ENCODE measurements at places on chromosomes 2 and 18.

GRCh38 chr2:231685349-231686191, 22.8 kb upstream of the PTMA start:
- no peak for DNase-seq

DNA sequence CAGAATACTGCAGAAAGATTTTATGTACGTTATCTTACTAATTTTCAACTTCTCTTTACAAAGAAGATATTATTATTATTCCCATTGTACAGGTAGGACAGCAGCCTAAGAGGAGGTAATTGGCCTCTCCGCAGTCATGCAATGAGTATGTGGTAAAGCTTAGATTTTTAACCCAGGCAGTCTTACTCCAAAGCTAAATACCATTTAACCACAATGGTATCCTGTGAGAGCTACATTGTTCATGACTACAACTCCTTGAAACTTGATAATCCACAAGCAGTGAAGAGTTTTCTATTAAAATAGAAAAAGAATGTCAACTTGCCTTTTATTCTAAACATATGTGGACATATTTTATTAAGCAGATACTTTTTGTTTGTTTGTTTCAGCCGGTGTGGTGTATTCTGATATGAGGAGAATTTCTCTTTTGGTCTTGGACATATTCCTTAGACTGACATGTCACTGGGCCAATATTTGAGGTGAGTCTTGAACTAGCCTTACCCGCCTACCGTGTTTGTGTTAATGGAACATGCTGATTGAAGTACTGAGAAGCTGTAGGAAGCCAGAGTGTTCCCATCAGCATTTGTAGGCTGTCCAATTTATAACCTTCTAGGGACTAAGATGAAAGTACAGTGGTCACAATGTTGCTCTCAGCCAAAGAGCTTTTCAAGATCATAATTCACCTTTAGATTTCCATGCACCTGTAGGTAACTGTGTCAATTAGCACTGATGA, 293.9 kb upstream of the DCC start:
- no peak for DNase-seq

GRCh38 chr2:174059884-174060244, 94.7 kb upstream of the SP3 start:
- no peak for DNase-seq

DNA sequence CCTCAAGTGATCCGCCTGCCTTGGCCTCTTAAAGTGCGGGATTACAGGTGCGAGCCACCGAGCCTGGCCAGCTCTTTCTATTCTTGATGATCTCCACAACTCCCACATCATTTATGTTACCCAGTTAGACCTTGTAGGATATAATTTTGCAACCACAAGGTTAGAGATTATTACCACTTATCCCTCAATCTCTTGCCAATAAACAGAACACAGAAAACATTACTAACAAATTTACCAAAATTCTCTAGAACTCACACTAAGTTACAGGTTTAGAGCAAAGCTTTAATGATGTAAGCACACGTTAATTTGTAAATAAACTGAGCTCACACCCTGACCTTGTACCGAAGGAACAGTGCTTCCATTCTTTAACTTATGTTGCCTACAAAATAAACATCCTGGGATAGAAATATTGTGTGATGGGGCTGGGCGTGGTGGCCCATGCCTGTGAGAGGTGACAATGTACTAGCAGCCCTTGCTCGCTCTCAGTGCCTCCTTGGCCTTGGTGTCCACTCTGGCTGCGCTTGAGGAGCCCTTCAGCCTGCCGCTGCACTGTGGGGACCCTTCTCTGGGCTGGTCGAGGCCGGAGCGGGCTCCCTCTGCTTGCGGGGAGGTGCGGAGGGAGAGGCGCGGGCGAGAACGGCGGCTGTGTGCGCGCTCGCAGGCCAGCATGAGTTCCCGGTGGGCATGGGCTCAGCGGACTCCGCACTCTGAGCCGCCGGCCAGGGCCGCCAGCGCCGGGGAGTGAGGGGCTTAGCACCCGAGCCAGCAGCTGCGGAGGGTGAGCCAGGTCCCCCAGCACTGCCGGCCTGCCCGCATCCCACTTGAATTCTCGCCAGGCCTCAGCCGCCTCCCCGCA, 42.1 kb upstream of the ITSN2 start:
- no peak for DNase-seq

- no peak for DNase-seq
These were observed 108.3 kb downstream of the CDH7 start for GRCh38 chr18:65859075-65859474.

GRCh38 chr2:237638176-237638575, 10.8 kb downstream of the LRRFIP1 start:
- no peak for DNase-seq

GRCh38 chr2:219457784-219458369, 23.2 kb downstream of the SPEG start:
- no peak for DNase-seq

DNA sequence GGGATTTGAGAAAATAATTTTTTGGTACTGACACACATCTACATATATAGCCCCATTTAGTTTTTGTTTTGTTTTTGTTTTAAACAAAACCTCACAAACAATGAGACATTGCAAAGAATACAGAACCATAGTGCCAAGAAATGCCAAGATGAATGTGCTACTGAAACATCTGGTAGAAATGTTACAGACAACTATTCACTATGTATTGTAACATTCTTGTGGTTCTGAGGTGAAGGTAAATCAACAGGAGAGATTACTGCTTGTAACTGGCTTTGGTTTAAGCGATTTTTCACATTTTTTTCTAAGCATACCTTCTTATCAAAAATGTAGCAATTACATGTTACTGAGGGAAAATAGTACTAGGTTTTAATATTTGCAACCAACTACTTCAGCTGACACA, 281.3 kb downstream of the ZNF804A start:
- DNase-seq = no peak

GRCh38 chr2:219149667-219150066, 10.9 kb downstream of the NHEJ1 start:
- no peak for DNase-seq

- no peak for DNase-seq
These were observed 608.6 kb upstream of the CELF4 start for GRCh38 chr18:38174173-38174572.

- DNase-seq = no peak
These were observed 17.5 kb upstream of the KANSL1L start for GRCh38 chr2:210188755-210189154.

GRCh38 chr2:11784280-11784679, 37.8 kb downstream of the LPIN1 start:
- DNase-seq = no peak

GRCh38 chr2:235773188-235773928, 279.5 kb downstream of the AGAP1 start:
- DNase-seq = no peak

DNA sequence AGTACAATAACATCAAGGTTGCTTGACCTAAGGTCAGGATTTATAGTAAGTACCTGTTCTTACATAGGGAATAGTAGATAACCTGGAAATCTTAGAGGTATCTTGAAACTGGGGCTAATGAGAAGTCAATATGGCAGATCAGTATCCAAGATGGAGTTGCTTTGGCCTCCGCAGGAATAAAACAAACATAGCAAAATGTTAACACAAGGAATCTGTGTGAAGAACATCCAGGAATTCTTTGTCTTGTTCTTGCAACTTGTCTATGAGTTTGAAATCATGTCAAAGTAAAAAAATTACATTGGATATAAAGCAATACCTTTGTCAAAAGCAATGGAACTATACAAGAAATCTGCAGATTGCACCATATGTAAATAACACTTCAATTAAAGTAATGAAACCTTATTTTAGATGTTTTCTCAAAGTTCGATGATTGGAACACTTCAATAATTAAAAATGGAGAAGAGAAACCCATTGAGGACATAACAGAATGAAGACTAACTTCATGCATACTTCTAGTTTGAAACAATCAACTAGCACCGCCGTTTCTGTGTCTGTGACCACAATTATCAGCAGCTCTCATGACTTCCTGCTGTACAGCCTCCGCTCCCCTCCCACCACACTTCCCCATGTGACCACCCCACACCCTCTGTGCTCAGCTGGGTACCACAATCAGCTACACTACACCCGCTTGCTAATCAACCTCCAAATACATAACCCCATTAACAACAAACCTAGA, 27.6 kb downstream of the C2orf76 start:
- DNase-seq = peak; percentile 59

DNA sequence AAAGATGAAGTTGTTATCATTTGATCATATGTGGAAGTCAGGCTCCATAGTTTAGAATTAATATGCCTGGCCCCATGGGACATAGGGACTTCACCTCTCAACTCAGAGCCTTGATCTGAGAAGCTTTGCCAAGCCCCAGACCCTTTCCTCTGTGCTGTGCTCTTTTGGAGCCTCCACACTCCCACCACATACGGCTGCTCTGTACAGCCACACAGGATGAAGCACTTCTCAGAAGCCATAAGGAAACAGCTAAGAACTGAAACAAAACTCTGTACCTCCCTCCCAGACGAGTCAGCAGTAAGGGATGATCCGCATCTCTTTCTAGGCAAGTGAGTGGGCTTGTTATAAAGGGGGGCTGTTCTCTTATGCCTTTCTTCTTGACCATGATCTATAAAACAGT, 66.5 kb downstream of the CAB39 start:
- DNase-seq = no peak

GRCh38 chr2:15184491-15184890, 376.6 kb downstream of the NBAS start:
- no peak for DNase-seq

DNA sequence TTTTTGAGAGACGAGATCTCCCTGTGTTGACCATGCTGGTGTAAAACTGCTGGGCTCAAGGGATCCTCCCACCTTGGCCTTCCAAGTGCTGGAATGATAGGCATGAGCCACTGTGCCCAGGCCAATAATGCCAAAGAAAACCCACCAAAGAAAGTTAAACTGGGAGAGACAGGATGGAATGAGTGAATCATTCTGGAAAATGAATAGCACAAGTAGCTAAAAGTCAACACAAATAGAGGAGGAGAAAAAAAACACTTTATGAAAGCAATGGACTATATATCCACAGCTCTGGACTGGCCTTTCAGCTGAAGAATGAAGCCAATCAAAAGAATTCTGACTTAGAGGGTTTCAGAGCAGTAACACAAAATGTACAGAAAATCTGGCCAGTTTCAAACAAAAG, 23.9 kb downstream of the IAH1 start:
- DNase-seq = no peak

GRCh38 chr2:62379566-62379965, 126.4 kb downstream of the TMEM17 start:
- DNase-seq = no peak

DNA sequence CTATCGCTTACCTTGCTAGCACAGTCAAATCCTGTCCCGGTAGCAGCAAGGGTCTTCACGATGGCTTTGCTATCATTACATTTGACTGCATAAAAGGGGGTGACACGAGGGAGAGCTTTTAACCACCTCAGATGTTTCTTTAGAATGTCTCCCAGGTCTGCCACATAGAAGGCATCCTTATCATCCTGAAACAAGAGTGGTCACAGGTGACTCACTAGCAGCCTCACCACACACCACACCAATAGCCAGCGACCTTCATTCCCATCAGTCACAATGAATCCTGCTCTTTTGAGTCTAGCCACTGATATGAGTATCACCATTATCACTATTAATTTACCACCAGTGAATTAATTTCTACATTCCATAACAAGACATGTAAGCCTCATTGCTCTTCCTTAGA, 3.7 kb downstream of the ODC1 start:
- DNase-seq = no peak

DNA sequence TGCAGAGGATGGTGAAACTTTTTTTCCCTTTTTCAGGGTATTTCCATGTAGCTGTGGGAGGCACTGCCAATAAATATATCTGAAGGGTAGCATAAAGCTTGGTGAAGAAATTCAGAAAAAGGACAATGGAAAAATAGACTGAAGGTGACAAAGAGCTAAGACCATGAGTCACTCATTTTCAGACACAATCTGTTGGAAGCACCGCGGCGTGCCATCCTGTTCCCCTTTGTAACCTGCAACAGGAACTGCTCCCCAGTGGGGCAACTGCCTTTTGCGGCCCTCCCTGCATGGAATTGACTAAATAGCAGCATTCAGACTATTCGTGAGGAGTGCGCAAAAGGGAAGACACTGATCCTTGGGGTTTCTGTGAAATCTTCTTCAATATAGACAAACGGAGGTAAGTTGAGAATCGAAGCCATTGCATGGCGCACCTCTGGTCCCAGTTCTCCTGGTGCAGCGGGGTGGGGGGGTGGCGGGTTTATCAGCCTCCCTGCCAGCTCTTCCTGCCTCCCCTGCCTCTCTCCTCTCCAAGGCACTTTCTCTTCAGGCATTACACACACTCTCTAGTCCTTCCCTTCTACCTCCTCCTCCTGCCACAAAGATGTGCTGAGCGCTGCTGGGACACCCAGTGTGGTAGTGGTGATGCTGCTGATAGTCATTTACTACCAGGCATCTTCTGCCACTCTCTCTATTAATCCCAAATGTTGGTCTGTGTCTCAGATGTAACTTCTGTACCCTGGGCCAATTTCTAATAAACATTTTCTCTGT, 126.2 kb upstream of the TMEM200C start:
- DNase-seq = no peak

GRCh38 chr2:178074123-178075005, 1.8 kb upstream of the PDE11A start:
- DNase-seq = no peak

- peak; percentile 91 for DNase-seq
These were observed 1.8 kb upstream of the NFATC1 start for GRCh38 chr18:79393635-79394533.

- no peak for DNase-seq
These were observed 163.4 kb downstream of the EHBP1 start for GRCh38 chr2:62868947-62869346.

DNA sequence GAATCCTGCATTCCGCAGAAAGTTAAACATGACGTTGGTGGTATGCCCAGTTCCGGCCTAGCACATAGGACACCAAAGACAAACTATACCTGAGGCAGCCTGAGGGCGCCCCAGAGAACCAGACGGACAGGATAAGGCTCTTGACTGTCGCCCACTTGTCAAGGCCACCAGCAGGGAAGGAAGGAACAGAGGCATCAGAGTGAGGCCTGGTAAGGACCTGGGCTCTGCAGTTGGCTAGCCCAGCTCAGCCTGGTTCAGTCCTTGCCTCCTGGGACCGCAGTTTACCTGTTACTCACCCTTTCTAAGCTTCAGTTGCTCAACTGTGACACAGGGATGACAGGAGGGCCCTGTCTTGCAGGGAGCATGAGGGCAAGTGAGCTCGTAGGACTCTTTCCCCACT, 82.1 kb downstream of the ACTR2 start:
- peak; percentile 49 for DNase-seq
